ENCODE measurements at places on chromosomes 3 and 15.
A peak's percentile ranks its signal among the peaks of the same experiment; 100 is the strongest.

DNA sequence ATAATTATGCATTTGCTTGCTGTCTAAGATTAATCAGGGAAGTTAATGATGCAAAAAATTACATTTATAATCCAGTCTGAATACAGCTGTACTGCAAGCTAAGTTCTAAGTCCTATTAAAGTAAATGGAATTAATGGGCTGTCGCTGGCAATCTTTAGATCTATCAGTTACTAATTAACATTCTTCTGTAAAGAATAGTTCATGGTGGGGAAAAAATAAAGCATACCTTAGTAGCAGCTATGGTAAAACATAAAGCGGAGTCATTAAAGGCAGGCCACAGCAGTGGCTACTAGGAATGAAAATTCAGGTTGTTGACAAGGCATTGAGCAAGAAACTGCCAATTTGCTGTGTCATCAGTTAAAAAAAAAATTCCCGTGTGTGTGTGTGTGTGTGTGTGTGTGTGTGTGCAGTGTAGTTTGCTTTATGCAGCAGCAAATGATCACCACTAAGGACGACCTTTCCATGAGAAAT lies 129.8 kb downstream of the ZNF385D start:
- DNase-seq = no peak

DNA sequence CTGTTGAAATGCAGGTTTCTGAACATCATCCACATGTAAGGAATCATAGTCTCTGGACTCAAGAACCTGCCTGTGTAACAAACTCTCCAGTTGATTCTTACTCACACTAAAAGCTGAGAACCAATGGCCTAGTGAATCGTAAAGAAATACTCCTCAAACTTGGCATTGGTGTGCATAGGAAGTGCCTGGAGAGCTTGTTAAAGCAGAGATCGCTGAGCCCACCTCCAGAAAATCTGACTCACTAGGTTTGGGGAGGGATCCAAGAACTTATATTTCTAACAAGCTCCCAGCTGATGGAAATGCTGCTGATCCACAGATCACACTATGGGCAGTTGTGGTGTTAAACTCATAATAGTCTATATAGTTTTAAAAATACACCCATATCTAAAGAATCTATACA lies 55.8 kb upstream of the LMCD1 start:
- DNase-seq = no peak

DNA sequence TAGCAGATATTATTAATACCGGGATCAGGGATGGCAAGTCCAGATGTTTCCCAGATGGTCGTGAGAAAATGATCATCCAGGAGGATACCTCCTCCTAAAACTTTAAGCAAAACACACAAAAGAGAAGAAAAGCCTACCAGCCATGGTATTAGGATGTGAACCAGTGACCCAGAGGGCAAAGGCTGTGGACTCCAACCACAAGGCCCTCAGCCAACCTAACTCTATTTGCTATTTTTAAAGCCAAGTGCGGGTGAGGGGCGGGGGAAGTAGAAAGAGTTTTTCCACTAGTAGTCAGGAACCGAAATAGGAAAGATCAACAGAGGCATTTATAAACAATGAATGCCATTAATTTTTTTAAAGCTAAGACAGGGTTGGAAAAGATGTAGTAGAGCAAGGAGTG lies 77.4 kb downstream of the STAC start:
- DNase-seq = no peak

DNA sequence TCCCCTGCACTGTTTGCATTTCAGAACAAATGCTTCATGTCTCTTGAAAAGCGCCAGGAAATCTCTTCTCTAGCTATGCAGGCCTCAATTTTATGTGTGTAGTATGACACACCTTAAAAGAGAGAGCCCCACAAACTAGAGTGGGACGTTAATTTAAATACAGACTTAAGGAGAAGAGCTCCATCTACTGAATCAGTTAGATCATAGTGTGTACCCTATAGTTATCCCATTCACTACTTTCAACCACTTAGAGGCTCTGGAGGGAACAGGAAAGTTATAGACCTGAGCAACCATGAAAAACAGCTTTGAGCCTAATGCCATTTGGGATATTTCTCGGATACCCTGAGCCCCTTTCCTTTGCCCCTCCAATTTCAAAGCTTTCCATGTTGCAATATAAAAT lies 153.7 kb downstream of the TIGIT start:
- no peak for DNase-seq

- DNase-seq = no peak
These were observed 677.7 kb upstream of the NECTIN3 start for GRCh38 chr3:110393941-110394340.

- peak; percentile 64 for DNase-seq
These were observed 296.8 kb downstream of the RORA start for GRCh38 chr15:60932051-60932915.

GRCh38 chr15:80697075-80697685 lies 2.1 kb downstream of the ABHD17C start:
- no peak for DNase-seq

- no peak for DNase-seq
These were observed 174.1 kb upstream of the SLCO3A1 start for GRCh38 chr15:91679447-91679846.

DNA sequence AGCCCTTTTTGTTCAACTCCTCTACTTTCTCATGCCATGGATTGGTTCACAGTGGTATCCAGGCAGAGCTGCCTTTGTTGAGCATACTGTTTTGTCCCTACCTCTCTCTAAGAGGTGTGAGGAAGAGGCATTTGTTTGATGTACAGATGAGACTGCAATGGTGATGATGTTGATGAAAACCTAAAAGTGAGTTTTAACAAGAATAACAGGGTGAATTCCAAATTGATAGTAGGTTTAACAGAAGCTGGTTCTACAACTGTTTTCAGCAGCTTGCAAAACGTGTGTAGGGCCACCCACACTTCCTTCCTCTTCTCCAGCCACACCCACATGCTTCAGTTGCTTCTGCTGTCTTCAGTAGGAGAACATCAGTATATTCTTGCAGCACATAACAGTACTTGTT lies 10.2 kb downstream of the SNRK start:
- peak; percentile 52 for DNase-seq

GRCh38 chr15:63396152-63396928 lies 14.7 kb upstream of the CA12 start:
- no peak for DNase-seq

- no peak for DNase-seq
These were observed 877 bp upstream of the GP5 start for GRCh38 chr3:194399874-194400411.

GRCh38 chr15:63792584-63792983 lies 41.2 kb downstream of the HERC1 start:
- no peak for DNase-seq

- DNase-seq = no peak
These were observed 310.6 kb downstream of the CACNA2D3 start for GRCh38 chr3:54432975-54433374.

Measured in activated CD4-positive, alpha-beta T cell treated with anti-CD3 and anti-CD28 coated beads, Interleukin-2, amount 50 U/mL, for 4 hours (primary cell).